ENCODE measurements at places on chromosomes 4 and X.

GRCh38 chrX:48492293-48492910 lies 16.4 kb upstream of the PORCN start:
- DNase-seq = peak; percentile 30

DNA sequence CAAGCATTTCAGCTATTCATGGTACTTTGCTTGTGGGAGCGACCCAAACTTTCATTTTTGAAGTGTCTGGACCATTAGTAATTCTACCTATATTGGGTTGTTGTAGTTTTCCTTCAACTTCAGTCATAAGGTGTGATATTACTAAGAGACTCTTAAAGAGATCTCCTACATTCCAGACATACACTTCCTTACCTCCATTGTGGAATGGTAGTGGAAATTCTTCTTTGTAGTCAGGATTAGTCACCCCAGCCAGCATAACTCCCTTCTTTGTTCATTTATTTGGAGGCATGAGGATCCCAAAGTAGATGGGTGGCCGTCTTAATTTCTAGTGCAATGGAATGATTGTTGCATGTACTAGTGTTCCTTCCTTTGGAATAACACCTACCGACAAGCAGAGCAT lies 991.4 kb downstream of the ARAP2 start:
- DNase-seq = no peak

DNA sequence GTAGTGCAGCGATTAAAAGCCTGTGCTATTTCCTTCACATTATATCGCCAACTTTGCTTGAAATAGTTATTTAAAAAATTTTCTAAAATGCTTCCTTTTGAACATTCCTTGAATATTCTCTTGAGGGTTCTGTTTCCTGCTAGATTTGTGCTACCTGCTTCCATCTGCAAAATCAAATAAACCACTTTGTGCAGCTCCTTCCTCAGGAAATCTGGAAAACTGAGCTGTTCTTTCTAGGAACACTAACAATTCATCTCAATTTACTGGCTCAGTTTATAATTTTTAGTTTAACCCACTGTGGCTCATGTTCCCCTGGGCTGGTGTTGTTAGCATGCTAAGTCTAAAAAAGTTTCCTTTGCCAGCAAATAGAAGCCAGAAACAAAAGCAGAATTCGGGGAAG lies 88.1 kb upstream of the LCORL start:
- peak; percentile 61 for DNase-seq

DNA sequence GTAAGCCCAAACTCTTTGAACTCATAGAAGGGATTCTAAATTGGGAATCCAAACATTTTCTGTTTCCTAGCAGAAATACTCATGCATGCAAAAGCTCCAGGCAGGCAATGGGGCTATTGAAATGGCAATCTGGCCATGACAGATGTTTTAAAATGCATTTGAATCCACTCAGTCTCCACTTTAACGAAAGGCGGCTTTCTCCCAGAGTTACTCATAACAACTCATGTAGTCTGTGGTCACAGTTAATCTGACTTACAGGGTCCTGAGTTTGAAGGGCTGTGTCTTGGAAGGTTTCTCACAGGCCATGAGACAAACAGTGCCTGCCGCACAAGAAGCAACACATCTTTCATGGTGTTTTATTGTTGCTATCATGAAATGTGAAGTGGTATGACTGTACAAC lies 185.7 kb downstream of the AMELX start:
- DNase-seq = no peak

Measured in lung microvascular endothelial cell (primary cell).